H7 (cell line): ENCODE measurements at places on chromosomes 5 and 9. TPM values are rescaled to one million over a fixed set of nuclear protein-coding genes. Genes with fewer than 3 reads are reported as not detected.

Gene LHX6
- total RNA-seq = 5.2 and 5.9 TPM in 2 replicates

Gene IFNA2
- total RNA-seq = not detected in 2 replicates

Gene PCDHB7
- 0.03 TPM in 1 of 2 replicates, not detected in the other for total RNA-seq

Gene RLN2
- total RNA-seq = 0.28 TPM in 1 of 2 replicates, not detected in the other

Gene GABRA6
- total RNA-seq = not detected in 2 replicates

DNA sequence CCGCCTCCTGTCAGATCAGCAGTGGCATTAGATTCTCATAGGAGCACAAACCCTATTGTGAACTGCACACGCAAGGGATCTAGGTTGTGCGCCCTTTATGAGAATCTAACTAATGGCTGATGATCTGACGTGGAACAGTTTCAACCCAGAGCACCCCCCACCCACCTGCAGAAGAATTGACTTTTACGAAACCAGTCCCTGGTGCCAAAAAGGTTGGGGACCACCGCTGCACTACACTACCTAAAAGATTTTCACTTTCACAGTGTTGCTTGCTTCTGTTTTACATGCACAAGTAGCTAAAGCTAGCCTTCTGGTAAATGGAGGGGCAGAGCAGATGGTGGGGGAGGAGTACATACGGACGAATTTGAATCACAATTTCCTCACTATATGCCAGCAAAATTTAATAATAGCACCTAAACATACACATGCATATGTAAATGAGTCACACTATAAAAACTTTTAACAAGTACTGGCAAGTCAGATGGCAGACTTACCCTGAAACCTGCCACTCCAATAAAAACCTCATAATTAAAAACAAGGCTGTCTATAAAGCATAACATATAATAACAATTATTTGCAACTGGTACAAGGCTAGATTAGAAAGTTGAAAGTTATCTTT is 24.0 kb upstream of the CDKN2B start:
- DNase-seq = no peak

DNA sequence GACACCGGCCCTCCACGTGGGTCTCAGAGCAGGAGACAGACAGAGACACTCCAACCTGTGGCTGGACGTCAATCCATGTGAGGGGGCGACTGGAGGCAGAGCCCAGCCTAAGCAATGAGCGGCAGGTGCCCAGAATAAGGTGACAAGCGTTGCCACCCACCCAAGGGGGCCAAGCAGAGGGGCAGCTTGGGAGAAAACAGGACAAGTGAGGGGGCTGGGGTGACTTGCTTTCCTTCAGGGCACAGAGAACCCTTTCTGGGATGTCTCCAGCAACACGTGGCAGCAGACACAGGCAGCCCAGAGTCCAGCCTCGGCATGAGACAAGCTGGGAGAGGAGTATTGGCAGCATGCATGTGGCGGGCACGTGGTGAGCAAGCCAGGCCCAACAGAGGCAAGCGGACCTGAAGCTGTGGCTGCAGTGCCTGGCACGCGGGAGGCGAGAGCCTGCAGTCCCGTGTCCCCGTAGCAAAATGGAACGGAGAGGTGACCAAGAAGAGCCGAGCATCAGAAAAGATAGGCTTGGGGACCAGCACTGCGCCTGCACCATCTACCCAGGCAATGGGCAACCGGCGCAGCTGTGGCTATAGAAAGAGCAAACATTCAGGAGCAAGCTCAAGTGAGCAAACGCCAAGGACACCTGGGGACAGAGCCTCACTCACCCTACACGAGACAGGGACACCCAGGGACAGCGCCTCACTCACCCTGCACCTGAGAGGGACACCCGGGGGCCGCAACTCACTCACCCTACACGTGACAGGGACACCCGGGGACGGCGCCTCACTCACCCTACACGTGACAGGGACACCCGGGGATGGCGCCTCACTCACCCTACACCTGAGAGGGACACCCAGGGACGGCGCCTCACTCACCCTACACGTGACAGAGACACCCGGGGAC is 6.2 kb downstream of the TERT start:
- DNase-seq = peak; percentile 27
